ENCODE measurements at places on chromosomes 2 and 18.

GRCh38 chr2:219562049-219563020, 9.0 kb downstream of the OBSL1 start:
- DNase-seq = no peak

DNA sequence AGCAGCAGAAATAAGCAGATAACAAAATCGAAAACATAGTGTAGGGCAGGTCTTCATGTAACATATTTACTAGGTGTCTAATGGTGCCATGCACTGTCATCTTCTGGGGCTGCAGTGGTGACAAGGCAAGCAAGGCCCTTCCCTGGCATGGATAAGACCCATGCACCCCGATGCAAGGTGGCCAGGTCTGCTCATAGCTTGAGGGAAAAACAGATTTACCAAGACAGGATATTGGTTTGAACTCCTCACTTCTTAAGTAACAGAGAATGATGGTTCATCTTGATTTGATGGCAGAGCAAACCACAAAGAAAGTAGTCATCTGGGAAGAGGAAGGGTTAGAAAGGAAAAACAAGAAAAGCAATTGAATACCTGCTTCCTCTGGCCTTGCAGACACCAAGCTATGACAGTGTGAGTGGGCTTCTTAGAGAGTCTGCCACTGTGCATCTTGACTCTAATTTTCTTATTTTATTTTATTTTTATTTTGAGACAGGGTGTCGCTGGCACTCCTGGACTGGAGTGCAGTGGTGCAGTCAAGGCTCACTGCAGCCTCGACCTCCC, 35.8 kb upstream of the EML6 start:
- DNase-seq = no peak

DNA sequence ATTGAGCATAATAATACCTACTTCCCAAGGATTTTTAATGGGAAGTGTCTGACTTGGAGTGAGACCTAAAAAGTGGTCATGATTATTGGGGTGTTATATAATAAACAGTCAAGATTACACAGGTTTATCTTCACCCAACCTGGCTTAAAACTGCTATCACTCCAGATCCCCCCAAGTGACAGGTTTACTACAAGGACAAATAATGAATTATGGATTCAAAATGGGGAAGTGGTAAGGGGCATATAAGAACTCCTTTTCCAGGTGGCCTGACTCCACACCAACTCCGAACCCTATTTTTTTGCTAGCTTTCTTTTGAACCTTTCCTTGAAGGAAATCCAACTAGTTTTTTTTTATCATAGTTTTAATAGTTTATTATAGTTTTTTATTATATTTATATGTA, 663.0 kb upstream of the FANCL start:
- DNase-seq = no peak

DNA sequence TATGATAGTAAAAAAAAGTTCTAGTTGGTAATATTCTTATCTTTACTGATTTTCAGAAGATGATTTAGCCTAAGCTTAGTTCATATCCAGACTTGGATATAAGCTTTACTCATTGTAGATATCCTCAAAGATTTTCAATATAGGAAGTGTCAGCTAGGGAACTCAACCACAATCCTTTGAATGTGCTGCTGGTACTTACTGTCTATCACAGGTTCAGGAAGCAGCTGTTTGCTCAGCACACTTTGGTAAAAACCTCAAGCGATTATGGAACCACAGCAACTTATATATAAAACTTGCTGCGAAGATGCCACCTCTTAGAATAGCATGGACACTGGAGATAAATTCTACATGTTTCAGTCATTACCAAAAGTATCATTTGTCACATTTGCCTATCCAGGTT, 60.1 kb upstream of the TNFRSF11A start:
- no peak for DNase-seq

DNA sequence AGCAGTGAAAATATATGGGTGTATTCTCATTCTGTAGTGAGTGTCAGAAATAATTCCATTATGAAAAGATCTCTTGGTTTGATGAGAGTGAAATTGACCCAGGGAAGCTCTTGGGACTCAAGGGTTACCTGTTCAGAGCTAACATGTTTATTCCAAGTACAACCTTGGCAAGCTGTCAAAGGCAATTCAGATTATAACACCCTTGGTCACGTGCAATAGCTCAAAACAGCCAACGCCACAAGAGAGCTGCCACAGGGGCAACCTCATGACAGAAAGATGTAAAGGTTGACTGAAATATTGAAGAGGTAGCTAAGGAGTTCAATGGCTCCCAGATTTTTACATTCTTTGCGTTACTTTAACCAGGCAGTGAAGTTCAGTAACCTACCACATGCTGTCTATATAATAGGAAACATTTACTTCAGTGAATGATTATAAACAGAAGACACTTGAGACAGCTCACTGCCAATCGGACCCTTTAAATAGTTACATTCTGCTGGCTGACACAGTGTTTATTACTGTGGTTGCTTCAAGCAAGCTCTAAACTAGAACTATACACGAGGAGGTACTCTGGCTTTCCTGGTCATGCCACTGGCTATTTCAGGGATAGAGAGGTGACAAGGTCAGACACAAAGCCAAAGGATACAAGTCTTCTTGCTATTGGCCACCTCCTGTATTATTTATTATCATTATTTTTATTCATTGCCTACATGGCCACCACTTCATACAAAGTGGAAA, 187.3 kb downstream of the PID1 start:
- DNase-seq = no peak

DNA sequence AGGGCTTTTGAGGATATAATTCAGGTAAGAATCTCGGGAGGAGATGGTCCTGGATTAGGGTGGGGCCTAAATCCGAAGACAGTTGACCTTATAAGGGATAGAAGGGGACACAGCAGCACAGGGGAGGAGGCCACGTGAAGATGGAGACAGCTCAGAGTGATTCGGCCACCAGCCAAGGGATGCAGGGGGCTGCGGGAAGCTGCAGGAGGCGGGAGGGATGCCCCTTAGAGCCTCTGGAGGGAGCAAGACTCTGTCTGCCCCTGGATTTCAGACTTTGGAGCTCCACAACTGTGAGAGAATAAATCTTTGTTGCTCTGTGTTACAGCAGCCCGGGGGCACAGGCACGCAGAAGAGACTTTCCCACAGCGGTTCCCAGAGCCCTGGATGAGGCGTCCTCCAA, 143.7 kb downstream of the ASB1 start:
- no peak for DNase-seq

- DNase-seq = peak; percentile 59
These were observed 64.7 kb downstream of the LRRFIP1 start for GRCh38 chr2:237691908-237692600.

DNA sequence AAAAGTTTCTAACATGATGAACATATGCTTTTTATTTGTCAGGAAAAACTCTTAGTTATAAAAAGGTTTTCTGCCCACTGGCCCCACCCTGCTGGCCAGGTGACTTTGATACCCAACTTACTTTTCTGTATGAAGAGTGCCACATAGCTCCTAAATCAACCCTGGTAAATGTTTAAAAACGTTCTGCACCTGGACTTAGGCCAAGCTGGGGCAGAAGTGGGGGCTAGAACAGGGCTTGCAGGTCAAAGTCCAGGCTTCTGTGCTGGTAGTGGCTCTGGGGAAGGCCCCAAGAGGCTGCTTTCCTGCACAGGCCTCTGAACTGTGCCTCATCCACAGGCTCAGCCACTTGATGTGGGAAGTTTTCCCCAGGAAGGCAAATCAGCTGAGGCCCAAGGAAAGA, 171.7 kb downstream of the ANKRD30B start:
- no peak for DNase-seq

GRCh38 chr2:168158586-168158985, 88.8 kb downstream of the STK39 start:
- DNase-seq = no peak

DNA sequence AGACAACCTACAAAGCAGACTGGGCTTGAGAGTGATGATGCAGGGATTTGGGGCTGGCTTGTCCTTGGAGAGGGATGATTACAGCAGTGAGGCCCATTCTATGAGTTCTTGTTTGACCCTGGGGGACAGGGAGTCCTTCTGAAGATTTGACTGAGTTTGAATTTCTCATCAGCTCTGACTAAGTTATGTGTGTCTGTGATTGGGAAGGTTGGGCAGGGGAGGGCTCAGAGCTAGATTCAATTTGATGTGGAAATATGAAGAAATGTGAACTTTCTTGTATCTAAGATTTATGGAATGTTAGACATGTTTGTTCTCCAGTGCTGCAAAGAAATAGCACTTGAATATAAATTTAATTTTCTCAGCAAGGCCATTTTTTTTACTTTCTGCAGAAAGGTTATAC, 19.9 kb upstream of the IL1R2 start:
- no peak for DNase-seq

- no peak for DNase-seq
These were observed 603.3 kb upstream of the POU3F3 start for GRCh38 chr2:104250635-104251034.

DNA sequence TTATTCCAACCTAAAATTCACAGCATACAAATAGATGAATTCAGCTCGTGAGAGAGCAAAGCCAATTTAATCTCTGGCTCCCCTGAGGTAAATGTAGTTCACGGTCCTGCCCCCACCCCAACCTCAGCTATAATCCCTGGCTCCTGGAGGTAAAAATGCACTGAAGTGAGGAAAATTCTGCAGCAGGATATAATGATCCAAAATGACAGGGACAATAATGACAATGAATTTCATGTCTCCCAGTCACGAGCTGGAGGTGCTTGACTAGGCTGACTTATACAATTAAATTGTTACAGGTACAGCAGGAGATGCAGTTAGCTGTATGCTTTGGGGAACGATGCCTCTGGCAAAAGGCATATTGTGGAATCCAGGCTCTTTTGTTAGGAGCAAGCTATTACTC, 82.0 kb downstream of the GPD2 start:
- DNase-seq = no peak

DNA sequence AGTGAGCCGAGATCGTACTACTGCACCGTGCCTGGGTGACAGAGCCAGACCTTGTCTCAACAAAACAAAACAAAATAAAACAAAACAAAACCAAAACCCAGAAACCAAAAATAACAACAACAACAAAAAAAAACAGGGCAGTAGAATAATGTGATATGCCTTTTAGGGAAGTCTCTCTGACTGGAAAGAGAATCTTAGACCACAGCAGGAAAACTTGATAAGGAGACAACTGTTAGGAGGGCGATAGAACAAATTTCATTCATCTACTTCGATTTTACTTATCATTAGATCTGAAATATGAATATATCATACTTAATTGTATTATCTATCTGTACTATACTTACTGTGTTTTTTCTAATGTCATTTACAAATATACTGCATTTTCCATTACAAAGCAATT, 109.0 kb upstream of the CNTNAP5 start:
- DNase-seq = no peak

GRCh38 chr2:39145906-39146421, 25.1 kb upstream of the SOS1 start:
- no peak for DNase-seq

- no peak for DNase-seq
These were observed 178.4 kb downstream of the BCL2 start for GRCh38 chr18:63140997-63141777.

GRCh38 chr18:78805840-78806239, 173.8 kb upstream of the SALL3 start:
- DNase-seq = no peak

- DNase-seq = no peak
These were observed 91.7 kb downstream of the GCA start for GRCh38 chr2:162435676-162436075.

DNA sequence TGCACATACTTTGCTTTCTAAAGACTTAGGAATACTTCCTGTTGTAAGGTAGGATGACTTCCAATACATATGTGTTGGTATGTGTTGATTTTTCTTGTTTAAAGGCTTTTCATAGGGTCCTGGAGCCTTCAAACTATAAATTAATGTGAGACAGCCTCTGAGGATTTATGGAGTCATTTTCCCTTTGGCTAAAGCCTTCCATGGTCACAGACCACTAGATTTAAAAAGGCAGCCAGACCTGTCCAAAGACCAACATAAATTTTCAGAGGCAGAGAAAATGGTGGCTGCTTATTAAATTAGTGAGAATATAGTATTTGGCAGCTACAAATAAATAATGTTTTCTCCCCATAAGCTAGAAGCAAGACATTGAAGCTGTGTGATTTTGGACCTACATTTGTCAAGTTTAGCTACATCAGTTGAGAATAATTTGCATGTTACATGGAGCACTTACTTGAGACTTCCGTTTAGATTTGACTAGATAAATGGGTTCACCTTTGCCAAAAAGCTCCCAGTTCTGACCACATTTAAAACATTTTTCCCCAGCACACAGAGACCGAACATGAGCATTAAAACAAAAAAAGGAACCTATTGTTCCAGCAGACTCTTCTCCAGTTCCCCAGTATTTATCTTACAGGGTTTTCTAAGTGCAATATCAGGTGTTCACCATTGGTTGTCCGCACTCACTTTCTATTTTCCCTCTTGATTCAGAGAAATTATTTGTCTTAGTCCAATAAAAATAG, 402.9 kb downstream of the PARD3B start:
- DNase-seq = no peak

- DNase-seq = no peak
These were observed 230.8 kb upstream of the LINC00305 start for GRCh38 chr18:64379662-64380061.

- no peak for DNase-seq
These were observed 25.2 kb upstream of the REL start for GRCh38 chr2:60855989-60856669.

DNA sequence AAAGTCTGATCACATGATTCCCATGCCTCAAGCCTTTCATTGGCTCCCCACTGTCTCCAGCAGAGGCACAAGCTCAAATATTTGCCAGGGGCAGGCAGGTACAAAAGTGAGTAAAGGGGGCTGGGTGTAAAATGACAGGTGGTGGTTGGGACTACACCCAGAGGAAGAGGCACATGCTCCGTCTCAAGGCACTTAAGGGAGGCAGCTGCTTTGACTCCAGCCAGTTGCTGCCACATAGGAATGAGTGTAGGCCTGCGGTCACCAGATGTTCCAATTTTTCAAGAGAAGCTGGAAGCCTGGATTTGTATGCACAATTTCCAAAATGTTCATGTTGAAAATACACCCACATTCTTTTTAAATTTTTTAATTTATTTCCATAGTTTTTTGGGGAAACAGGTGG, 164.4 kb downstream of the UPP2 start:
- DNase-seq = no peak

DNA sequence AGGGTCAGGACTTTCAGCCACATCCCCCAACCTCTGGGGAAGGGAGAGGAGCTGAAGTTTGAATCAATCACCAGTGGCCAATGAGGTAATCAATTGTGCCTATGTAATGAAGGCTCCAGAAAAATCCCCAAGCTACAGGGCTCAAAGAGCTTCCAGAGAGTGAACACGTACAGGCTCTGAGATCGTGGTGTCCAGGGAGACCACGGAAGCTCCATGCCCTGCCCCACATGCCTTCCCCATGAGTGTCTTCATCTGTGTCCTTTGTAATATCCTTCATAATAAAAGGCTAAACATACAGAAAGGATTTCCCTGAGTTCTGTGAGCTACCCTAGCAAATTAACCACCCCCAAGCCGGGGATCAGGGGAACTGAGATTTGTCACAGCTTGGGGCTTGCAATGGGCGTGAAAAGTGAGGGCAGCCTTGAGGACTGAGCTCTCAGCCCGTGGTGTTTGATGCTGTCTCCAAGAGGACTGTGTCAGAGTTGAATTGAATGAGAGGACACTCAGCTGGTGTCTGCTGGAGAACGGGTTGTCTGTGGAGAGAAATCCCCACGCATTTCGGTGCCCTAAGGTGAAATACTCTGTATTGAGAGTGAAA, 25.5 kb upstream of the TUBB6 start:
- no peak for DNase-seq
